ENCODE measurements at places on chromosomes 2 and 18.

GRCh38 chr2:220555961-220556630 lies 928.7 kb downstream of the SLC4A3 start:
- DNase-seq = peak; percentile 47

DNA sequence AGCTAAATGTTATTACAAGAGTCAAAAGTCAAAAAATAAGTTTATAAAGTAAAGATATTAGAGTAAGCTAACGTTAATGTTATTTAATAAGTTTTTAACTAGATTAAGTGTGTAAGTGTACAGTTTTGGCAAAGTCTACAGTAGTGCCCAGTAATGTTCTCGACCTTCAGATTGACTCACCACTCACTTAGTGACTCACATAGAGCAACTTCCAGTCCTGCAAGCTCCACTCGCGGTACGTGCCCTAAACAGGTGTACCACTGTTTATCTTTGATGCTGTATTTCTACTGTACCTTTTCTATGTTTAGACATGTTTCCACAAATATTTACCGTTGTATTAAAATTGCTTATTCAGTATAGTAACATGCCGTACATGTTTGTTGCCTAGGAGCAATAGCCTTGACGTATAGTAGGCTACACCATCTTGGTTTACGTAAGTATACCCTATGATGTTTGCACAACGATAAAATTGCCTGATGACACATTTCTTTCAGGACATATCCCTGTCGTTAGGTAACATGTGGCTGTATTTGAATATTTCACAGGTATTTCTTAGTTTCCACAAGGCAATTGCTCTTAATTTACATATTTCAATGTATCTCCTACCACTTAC lies 1641.9 kb upstream of the PIK3C3 start:
- no peak for DNase-seq

DNA sequence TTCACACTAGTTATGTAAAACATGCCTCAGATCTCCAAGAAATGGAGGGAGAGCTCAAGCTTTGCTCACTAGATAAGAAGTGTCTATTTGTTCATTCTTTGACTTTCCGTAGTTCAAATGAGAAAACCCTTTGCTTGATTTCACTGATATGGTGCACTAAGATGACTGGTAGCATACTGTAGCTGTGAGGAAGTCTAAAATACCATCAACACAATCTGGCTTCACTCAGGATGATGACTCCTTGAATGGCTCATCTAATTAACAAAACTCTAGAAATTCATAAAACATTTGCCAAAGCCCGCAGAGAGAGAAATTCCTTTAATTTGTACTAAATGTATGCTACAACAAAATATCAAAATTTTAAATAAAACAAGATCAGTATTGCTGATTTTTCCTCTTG lies 152.8 kb upstream of the STK17B start:
- peak; percentile 13 for DNase-seq

GRCh38 chr2:109133746-109134145 lies 4.7 kb downstream of the SH3RF3 start:
- DNase-seq = no peak

- no peak for DNase-seq
Observed at GRCh38 chr2:185875136-185875931, 136.7 kb downstream of the FSIP2 start.

- no peak for DNase-seq
Observed at GRCh38 chr18:79327199-79327721, 68.5 kb upstream of the NFATC1 start.

DNA sequence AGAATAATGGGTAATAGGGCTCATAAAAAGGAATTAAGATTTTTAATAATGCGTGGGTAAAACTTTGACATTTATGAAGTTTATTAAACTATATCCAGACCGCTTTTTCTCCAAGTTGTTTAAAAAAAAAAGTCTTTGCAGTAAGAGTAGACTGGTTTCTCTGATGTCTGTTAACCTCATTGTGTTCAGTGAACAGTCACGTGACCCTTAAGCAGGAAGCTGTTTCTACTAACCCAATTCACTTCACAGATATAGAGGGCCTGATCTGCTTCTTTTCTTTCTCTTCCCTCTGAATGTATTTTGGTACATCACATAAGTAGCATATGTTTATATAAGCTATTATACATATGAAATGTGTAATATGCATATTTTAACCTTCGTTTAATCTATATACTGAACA lies 1011.3 kb upstream of the CELF4 start:
- DNase-seq = no peak

GRCh38 chr2:209416913-209417312 lies 6.9 kb upstream of the MAP2 start:
- no peak for DNase-seq

- peak; percentile 50 for DNase-seq
Observed at GRCh38 chr2:201057087-201057521, 14.4 kb downstream of the HYCC2 start.

DNA sequence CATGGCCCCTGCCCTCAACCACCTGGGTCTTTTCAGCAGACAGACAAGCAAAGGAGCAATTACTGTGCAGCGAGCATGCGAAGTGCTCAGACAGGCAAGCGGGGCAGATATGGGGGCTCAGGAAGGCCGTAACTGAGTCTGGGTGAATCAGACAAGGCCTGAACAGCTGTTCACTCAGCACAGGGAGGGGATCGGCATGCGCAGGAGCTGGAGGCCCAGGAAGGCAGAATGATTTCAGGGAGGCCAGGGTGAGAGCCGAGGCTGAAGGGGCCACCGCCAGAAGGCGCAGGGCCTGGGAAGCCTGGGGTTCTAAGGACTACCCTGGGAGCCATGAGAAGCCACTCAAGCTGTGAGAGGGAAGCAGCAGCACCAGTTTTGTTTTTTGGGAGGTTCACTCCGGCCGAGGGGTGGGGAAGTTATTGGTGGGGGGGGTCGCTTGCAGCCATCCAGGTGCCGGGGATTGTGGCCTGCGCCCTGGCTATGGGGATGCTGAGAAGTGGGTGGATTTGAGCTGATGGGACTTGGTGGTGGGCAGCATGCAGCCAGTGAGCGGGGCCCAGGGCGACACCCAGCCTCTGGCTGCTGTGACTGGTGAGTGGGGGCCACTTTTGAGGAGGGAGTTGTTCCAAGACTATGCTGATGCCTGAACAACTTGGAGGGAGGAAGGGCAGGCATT lies 132.2 kb downstream of the TSN start:
- no peak for DNase-seq

DNA sequence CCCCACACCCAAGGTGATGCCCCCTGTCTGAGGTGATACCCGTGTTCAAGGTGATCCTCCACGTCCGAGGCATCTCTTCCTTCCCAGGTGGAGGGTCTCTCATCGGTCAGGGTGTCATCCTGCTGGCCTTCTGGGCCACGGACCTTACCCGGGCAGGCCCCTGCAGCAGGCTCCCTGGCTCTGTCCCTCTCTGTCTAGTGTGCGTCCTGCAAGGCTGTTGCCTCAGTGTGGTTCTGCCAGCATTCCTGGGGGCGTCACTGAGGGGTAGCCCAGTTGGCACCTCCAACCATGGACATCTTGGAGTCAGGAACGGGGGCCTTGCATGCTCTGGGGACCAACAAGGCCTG lies 5.6 kb upstream of the PER2 start:
- no peak for DNase-seq

- peak; percentile 8 for DNase-seq
Observed at GRCh38 chr2:118738524-118739308, 108.7 kb downstream of the EN1 start.

DNA sequence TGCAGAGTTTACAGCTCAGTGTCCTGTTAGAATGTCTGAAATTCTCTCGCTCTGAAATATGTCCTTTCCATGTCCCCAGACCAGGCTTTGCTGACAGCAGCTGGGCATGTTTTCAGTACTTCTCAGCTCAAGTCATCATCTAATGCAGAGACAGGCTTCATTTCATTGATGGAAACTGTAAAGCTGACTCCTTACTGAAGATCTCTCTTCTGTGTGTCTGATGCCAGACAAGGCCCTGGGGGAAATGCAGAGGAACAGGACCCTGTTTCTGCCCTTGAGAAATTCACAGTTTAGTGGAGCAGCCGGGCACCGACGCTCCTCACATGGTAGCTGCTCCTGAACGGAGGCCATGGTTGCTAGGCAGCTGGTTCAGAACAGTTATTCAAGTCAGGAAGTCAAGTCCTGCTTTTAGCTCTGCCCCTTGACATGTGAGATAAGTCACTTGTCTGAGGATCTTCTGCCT lies 24.6 kb upstream of the FZD7 start:
- peak; percentile 51 for DNase-seq

- peak; percentile 57 for DNase-seq
Observed at GRCh38 chr2:127173057-127173456, 47.0 kb downstream of the CYP27C1 start.
